ENCODE measurements at places on chromosomes 16 and 17.

DNA sequence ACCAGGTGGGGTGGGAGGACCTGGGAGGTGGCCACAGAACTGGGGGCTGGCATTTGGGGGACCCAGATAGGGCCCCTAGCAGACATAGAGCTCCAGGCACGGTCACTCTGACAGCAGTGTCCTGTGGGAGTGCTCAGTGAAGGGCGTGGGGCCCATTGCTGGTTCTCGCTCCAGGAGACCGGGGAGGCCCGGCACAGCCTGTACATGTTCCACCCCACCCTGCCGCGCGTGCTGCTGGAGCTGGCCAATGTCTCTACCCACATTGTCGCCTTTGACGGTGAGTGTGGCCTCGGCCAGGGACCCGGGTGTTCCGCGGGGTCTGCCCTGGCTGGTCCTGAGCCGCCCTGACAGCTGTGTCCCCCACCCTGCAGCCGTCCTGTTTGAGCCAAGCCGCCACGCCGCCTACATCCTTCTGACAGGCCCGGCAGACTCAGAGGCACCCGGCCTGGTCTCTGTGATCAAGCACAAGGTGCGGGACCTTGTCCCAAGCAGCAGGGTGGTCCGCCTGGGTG lies 11.2 kb downstream of the RGS11 start:
- no peak for DNase-seq

GRCh38 chr17:49861150-49861884 lies 13.4 kb upstream of the TAC4 start:
- peak; percentile 77 for DNase-seq

- DNase-seq = no peak
Measured at GRCh38 chr17:12851901-12852435, 62.7 kb downstream of the ARHGAP44 start.

DNA sequence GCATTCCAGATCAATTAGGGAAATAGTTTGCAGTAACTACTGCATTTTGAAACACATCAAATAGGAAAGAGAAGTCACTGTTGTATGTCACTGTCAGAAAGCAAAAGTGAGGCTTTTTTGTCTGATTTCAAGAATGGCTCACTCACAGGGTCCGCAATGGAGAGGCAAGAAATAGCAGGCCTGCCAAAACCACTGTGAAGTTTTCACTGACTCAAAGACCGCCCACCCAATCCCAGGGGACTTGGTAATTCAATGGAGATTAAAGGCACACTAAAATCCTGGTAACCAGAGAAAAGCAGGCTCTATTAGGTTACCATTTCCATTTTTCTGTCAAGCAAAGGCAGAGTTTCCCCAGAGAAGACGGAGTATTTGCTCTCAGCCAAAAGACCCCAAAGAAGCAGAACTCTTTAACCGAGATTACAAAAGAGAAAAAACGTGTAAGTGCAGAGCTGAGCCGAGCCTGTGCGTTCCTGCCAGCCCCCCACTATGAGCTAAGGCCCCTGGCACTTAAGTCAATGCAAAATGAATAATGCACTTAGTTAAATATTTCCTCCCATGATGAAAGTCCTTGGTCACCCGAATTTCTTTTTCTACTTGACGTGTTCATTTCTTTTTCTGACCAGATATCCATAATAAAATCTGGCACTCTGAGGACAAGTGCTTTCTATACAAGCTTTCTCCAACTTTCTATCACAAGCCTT lies 57.0 kb downstream of the FOXL1 start:
- DNase-seq = no peak

- peak; percentile 45 for DNase-seq
Measured at GRCh38 chr16:56354016-56354415, 71.3 kb downstream of the AMFR start.

All from activated CD8-positive, alpha-beta memory T cell treated with anti-CD3 and anti-CD28 coated beads, Interleukin-2, amount 50 U/mL, for 48 hours (primary cell).